Stimulated activated naive CD8-positive, alpha-beta T cell treated with anti-CD3 and anti-CD28 coated beads, Interleukin-15, Interleukin-2, amounts not matched to agents 100 U/mL and 50 U/mL, for 24 hours (primary cell): ENCODE measurements at places on chromosomes 1 and 21.

DNA sequence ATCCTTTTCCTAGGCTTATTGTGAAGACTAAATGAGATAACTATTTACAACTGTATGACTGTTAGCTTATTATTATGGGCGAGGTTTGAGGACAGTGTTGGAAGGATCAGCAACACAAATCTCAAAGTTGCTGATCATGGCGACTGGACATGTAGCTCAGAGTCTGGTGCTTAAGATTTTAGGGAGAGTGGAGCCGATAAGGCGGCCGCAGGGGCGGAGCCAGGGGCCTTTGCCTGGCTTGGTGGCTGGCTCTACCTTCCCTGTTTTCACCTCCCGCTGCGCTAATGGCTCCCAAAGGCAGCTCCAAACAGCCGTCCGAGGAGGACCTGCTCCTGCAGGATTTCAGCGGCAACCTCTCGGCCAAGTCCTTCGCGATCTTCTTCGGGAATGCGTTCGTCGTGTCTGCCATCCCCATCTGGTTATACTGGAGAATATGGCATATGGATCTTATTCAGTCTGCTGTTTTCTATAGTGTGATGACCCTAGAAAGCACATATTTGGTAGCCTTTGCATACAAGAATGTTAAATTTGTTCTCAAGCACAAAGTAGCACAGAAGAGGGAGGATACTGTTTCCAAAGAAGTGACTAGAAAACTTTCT is 45.5 kb downstream of the GIPC2 start:
- no peak for DNase-seq

DNA sequence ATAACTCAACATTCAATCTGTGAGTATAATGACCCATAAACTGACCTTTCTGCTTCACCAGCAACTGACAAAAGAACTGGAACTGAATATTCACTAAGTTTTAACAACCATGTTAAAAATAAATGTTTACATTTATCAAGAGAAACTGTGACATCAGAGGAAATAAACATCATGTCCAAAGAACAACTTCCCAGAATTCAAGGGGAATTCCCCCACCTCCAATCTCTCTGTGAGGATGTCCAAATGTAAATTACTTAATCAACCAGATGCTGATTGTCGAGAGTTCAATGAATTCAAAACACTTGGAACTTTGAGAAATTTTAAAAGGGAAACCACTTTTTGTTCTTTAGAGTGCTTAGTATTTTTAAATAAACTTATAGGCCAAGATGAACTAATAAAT is 365.6 kb upstream of the ADGRL2 start:
- no peak for DNase-seq

GRCh38 chr1:220967911-220968310 is 88.7 kb downstream of the HLX start:
- DNase-seq: no peak

DNA sequence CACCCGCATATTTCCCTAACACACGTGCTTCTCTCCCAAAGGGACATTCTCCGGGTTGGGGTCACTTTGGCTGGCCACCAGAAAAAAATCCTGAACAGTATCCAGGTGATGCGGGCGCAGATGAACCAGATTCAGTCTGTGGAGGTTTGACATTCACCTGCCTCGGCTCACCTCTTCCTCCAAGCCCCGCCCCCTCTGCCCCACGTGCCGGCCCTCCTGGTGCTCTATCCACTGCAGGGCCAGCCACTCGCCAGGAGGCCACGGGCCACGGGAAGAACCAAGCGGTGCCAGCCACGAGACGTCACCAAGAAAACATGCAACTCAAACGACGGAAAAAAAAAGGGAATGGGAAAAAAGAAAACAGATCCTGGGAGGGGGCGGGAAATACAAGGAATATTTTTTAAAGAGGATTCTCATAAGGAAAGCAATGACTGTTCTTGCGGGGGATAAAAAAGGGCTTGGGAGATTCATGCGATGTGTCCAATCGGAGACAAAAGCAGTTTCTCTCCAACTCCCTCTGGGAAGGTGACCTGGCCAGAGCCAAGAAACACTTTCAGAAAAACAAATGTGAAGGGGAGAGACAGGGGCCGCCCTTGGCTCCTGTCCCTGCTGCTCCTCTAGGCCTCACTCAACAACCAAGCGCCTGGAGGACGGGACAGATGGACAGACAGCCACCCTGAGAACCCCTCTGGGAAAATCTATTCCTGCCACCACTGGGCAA is 59.1 kb downstream of the LACTBL1 start:
- no peak for DNase-seq

GRCh38 chr21:39775816-39776215 is 30.8 kb downstream of the IGSF5 start:
- no peak for DNase-seq

- no peak for DNase-seq
Measured at GRCh38 chr1:93623875-93624274, 57.8 kb downstream of the BCAR3 start.
